ENCODE measurements at places on chromosomes 1 and 21. TPM values are rescaled to one million over a fixed set of nuclear protein-coding genes. Genes with fewer than 3 reads are reported as not detected.

The MAEL gene
- 0.45 TPM for polyA plus RNA-seq

The FCMR gene
- polyA plus RNA-seq = 0.88 TPM

The ARHGAP30 gene
- 1.7 TPM for polyA plus RNA-seq

- no peak for DNase-seq
- no peaks in the 10 kb centered on the region for H3K4me1 ChIP-seq
- peak overlapping the region; percentile 10 for H3K27ac ChIP-seq
- H3K36me3 ChIP-seq = no peaks in the 10 kb centered on the region
- H3K4me3 ChIP-seq = no peak overlapping the region
These were observed 382.9 kb upstream of the B3GALT2 start for GRCh38 chr1:193569096-193569982.

GRCh38 chr1:203627851-203628200 lies 1.2 kb downstream of the ATP2B4 start:
- peak overlapping the region; percentile 90 for H3K27ac ChIP-seq
- no peaks in the 10 kb centered on the region for H3K36me3 ChIP-seq
- H3K27me3 ChIP-seq = no peaks in the 10 kb centered on the region
- peak; percentile 43 for DNase-seq
- H3K4me3 ChIP-seq = peak overlapping the region; percentile 84
- peaks cover 40% of the 10 kb centered on the region for H3K4me1 ChIP-seq

DNA sequence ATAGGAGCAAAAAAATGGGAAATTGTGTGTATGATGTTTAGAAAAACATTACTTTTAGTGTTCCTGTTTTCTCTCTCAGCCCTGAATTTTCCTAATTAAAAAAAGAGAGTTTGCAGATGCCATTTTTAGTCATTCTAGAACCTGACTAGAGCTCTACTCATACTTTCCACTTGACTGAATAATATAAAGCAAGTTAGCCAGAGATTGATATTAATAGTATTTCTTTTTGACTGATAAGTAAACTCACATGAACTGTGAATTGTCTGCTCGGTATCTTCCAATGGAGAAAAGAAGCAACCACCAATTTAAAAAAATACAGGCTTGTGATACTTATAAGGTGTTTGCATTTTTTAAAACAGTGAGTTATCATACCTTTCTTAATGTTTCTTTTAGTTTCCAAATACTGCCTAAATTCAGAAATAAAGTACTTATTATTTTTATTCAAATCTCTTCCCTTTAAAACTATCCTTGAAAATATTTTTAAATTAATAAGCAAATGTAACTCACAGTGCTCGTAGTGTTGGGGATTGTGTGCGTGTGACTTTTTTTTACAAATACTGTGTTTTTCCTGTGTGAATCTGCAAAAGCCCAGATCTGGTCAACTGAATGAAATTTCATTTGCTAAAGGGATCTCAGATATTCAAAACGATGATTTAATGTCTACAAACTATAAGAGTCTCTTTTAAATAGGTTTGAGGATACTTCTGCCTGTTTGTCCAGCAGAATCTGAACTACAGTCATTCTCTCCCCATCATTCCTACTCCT lies 9.8 kb downstream of the RAP1A start:
- no peaks in the 10 kb centered on the region for H3K36me3 ChIP-seq
- no peak for DNase-seq
- no peak overlapping the region for H3K4me3 ChIP-seq
- H3K27ac ChIP-seq = no peak overlapping the region
- H3K4me1 ChIP-seq = no peaks in the 10 kb centered on the region

GRCh38 chr1:55741516-55741915 lies 526.4 kb upstream of the USP24 start:
- no peaks in the 10 kb centered on the region for H3K27me3 ChIP-seq
- H3K4me3 ChIP-seq = no peak overlapping the region
- no peaks in the 10 kb centered on the region for H3K36me3 ChIP-seq
- no peak for DNase-seq

GRCh38 chr1:32063261-32063681 lies 9.5 kb upstream of the TMEM39B start:
- H3K4me1 ChIP-seq = peaks cover 13% of the 10 kb centered on the region
- peaks cover 4% of the 10 kb centered on the region for H3K36me3 ChIP-seq
- H3K4me3 ChIP-seq = no peak overlapping the region
- peak overlapping the region; percentile 89 for H3K27ac ChIP-seq
- DNase-seq = peak; percentile 60
- H3K27me3 ChIP-seq = no peaks in the 10 kb centered on the region

GRCh38 chr21:46248422-46248782 lies 19.8 kb upstream of the LSS start:
- no peak overlapping the region for H3K4me3 ChIP-seq
- no peak overlapping the region for H3K27ac ChIP-seq
- no peaks in the 10 kb centered on the region for H3K4me1 ChIP-seq
- no peaks in the 10 kb centered on the region for H3K36me3 ChIP-seq
- DNase-seq = no peak

The ZNF695 gene
- 2.0 TPM for polyA plus RNA-seq

GRCh38 chr21:37553078-37553481 lies 186.5 kb downstream of the DYRK1A start:
- no peaks in the 10 kb centered on the region for H3K27me3 ChIP-seq
- no peak for DNase-seq
- H3K36me3 ChIP-seq = no peaks in the 10 kb centered on the region
- no peak overlapping the region for H3K4me3 ChIP-seq

The ADGRL2 gene
- polyA plus RNA-seq = 45.1 TPM

The UTS2 gene
- polyA plus RNA-seq = 0.29 TPM

The PROX1 gene
- polyA plus RNA-seq = 6.7 TPM

All from hepatocyte (in vitro differentiated cells).